ENCODE measurements at places on chromosomes 5 and 9. TPM values are rescaled to one million over a fixed set of nuclear protein-coding genes. Genes with fewer than 3 reads are reported as not detected.

Gene CA9
- total RNA-seq, result not detected

Gene CORO2A
- 10.0 TPM for total RNA-seq

Gene PLCXD3
- total RNA-seq, result not detected

Gene RMI1
- total RNA-seq, result 8.3 TPM

Gene TRIM7
- 4.2 TPM for total RNA-seq

Gene STRBP
- total RNA-seq, result 29.9 TPM

Gene SOX30
- 0.44 TPM for total RNA-seq

Gene LCN2
- total RNA-seq, result not detected

Gene CDH18
- not detected for total RNA-seq

Gene CCNI2
- 10.0 TPM for total RNA-seq

Gene DCAF10
- 23.6 TPM for total RNA-seq

Gene CEMIP2
- total RNA-seq, result 67.5 TPM

Gene CCNJL
- not detected for total RNA-seq

Gene CBY3
- total RNA-seq, result 0.99 TPM

Gene OR1J2
- 0.85 TPM for total RNA-seq

Gene PCA3
- total RNA-seq, result not detected

Gene ROR2
- not detected for total RNA-seq

Gene CAVIN4
- total RNA-seq, result 0.18 TPM

Gene LURAP1L
- not detected for total RNA-seq

Gene ADGRV1
- 0.08 TPM for total RNA-seq

Gene TMEM174
- total RNA-seq, result not detected

Gene GABRA1
- total RNA-seq, result not detected

Gene TRAF1
- 126 TPM for total RNA-seq

Gene OR1L4
- total RNA-seq, result not detected

Gene INSL4
- not detected for total RNA-seq

Gene SLC27A6
- not detected for total RNA-seq

Gene COL5A1
- not detected for total RNA-seq

Gene CER1
- total RNA-seq, result not detected

Gene RNF183
- not detected for total RNA-seq

Gene FYB1
- total RNA-seq, result 642 TPM

Gene PIP5KL1
- total RNA-seq, result 2.0 TPM

Gene TOMM5
- 48.6 TPM for total RNA-seq

Gene CRHBP
- not detected for total RNA-seq

Gene DIPK1B
- total RNA-seq, result 1.1 TPM

Gene DEPDC1B
- not detected for total RNA-seq

Gene EPB41L4A
- total RNA-seq, result not detected

Gene EPB41L4B
- not detected for total RNA-seq

Gene GLRA1
- not detected for total RNA-seq

Gene IFNB1
- not detected for total RNA-seq

Gene UAP1L1
- 25.2 TPM for total RNA-seq

Gene TAF11L3
- total RNA-seq, result not detected

Gene OSMR
- not detected for total RNA-seq

Gene ITGA2
- not detected for total RNA-seq

Gene ECM2
- not detected for total RNA-seq

Gene BRD3
- 49.0 TPM for total RNA-seq

Gene ADAMTS19
- not detected for total RNA-seq

Gene CAPSL
- not detected for total RNA-seq

Gene FGD3
- total RNA-seq, result 329 TPM
